ENCODE measurements at places on chromosomes 1 and 21.

GRCh38 chr1:88104236-88104635 lies 579.8 kb upstream of the PKN2 start:
- DNase-seq = no peak

DNA sequence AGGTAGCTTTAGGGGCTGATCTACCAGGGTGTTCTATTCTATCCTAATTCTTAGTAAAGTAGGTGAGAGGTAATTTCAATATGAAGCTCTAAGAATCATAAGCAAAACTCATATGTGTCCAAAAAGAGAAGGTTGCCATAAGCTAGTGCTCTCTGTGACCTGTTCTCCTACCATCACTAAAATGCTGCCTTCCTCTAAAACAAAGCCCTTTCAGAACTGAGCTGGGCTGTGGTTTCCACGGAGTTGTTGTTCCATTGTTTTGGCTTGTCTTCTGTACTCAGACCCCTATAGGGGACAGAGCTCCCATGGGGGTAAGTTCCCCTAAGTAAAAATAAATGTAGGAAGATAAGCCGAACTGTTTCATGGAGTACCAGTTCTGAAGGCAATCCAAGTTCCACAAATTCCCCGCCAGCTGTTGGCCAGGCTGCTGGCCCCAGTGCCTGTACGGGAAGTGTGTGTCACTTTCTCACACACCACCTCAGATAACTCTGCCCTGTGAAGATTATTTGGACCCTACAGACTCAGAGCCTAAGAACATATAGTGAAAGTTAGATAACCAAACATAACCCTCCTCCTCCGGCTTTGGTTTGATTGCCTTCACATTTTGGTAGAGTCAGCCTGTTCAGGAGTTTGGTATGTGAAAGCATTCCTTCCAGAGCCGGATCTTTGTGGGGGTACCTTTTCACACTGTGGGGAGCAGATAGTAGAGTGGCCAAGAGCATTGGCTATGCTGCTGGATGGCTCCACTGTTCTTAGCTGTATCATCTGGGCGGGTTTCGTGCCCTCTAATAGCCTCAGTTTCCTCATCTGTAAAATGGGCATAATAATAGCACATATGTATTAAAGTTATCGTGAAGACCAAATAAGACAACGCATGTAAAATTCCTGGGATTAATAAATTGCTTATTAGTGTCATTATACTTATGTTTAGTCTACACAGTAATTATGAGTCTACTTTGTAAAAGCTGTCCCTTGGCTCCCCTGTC lies 10.8 kb downstream of the DPT start:
- no peak for DNase-seq

GRCh38 chr1:199132006-199132405 lies 493.2 kb downstream of the PTPRC start:
- DNase-seq = no peak

DNA sequence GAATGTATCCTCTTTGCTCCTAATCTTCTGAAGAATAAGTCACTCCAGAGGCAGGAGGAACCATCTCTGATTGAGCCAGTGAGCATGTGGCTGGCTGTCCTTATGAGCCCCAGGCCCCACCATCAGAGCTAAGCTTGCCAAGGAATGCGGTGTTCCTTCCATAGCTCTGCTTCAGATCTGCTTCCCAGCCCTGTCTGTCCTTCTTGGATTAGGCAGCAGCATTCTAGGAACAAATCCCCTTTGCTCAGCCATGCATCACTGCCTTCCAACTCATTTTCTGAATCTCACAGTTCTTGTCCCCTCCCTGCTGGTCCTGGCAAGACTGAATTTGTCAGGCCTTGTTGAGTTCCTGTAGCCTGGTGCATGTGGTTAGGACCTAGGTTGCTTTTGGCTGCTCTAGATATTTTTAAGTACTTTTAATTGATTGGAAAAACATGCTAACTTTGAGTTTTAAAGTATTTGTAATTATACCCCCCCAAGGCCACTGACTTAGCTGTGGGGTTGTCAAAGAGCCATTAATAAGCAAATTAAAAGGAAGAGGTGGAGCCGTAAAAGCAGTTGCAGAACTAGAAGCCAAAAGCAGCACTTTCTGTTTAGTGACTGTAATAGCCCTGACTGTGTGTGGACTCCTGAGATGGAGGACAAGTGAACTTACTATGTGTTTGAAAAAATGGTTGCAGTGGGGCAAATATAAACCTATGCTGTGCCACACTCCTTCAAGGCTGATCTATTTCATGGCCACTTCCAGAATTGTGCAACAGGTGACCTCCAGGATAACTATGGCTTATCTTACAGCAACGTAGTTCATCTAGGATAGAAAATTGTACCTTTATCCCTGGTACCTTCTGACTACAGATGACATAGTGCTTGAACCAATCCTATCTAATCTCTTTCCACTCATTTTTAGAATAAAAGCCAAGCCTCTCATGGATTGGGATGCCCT lies 61.3 kb upstream of the BACH1 start:
- DNase-seq = no peak

DNA sequence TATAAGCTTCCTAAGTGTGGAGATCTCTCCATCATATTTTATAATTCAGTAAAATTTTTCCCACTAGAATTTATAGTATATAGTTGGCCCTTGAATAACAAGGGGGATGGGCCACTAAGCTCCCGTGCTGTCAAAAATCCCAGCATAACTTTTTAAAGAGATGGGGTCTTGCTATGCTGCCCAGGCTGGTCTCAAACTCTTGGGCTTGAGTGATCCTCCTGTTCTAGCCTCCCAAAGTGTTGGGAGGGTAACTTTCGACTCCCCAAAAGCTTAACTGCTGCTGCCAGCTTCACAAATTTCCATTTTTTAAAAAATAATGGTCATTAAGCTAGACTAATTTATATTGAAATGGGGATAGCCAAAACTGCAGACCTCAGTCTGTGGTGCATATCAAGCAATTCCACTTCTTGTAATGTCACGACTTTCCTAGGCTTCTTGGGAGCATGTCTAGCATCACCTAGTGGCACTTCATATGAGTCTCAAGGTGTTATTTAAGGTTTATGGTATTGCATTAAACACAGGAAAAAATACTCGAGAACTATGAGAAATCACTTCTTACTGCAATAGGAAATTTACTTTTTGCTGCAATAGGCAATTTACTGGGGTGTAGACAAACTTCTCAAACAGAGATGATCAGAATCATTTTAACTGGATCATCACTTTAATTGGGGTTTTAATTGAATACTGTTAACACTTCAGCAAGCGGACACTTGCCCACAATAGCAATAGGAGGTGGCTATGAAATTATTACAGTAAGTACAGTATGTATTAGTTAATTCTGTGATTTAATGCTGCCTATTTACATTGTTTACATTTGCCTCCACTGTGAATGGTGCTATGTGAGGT lies 19.3 kb upstream of the ACTA1 start:
- DNase-seq = no peak

GRCh38 chr1:58629031-58629462 lies 52.0 kb upstream of the TACSTD2 start:
- no peak for DNase-seq

- no peak for DNase-seq
Observed at GRCh38 chr1:185716095-185716494, 18.1 kb upstream of the HMCN1 start.

- no peak for DNase-seq
Observed at GRCh38 chr1:61851849-61852669, 109.8 kb downstream of the PATJ start.

GRCh38 chr1:221837896-221838295 lies 96.0 kb upstream of the DUSP10 start:
- no peak for DNase-seq

- DNase-seq = no peak
Observed at GRCh38 chr1:42282867-42283583, 52.0 kb downstream of the FOXJ3 start.

DNA sequence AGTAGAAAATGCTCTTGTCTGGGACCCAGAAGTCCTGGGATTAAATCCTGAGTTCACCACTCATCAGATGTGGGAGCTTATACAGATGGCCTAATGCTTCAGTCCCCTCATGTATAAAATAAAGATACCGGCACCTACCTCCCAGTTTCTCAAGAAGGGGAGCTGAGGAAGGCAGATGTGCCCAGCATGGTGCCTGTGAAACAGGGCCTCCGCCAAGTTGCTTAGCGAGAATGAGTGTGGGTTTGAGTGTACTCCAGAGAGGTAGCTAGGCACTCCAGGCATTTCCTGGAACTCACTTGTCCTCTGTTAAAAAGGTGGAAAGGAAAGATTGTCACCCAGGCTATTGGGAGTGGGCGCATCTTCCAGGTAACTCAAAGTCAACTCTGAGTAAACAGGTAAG lies 37.8 kb downstream of the IER5 start:
- DNase-seq = no peak

DNA sequence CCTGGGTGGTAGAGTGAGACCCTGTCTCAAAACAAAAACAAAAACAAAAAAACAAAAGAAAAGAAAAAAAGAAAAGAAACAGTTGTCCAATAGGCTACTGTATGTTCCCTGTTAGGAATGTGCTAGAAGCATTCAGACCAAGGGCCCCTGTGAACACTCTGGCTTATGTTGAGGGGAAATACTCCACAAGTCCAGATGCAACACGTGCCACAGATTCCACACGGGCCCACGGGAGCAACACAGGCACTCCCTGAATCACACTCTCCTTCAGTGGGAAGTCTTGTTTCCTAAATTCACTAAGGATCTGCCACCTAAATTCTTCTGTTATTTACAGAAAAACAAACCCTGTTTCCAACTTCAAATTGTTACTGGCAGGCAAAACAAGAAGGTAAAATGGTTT lies 291.1 kb downstream of the PCP4 start:
- DNase-seq = no peak

DNA sequence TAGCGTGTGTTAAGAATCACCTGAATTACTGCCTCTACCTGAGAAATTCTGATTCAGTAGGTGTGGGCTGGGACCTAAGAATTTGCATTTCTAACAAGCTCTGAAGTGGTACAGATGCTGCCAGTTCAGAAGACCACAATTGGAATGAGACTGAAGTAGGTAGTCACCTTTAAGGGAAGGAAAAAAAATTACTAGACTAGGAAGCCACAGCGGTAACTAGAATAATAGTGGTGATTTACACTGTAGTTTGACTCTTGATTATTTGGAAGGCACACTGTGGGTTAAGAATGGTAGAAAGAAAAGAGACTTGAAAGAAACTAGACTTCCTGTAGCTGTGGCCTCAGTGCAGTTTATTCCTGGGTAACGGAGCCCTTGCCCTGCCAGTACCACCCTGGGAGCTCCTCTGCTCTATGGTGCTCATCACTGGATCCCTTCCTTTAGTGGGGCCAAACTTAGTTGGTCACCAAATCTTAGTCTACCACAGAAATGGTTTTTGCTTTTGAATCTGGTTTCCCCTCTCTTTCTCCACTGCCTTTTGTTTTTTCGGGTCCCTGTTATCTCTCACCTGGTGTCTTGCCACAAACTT lies 43.6 kb downstream of the ARID1A start:
- DNase-seq = no peak

GRCh38 chr1:167695147-167695546 lies 26.6 kb upstream of the MPZL1 start:
- no peak for DNase-seq
